ENCODE measurements at places on chromosomes 16 and 17. TPM values are rescaled to one million over a fixed set of nuclear protein-coding genes. Genes with fewer than 3 reads are reported as not detected.

Gene SEPTIN12
- total RNA-seq: not detected

Gene QPRT
- total RNA-seq: 6.8 TPM

Gene ADAM11
- 0.19 TPM for total RNA-seq

Gene LPO
- total RNA-seq: not detected

Gene TXNDC11
- 28.3 TPM for total RNA-seq

Gene TNP2
- not detected for total RNA-seq

Gene TVP23C
- total RNA-seq: 6.2 TPM

Gene CPHXL2
- total RNA-seq: not detected

Gene SLC35G6
- not detected for total RNA-seq

Gene MYH8
- total RNA-seq: not detected

Gene PYY
- not detected for total RNA-seq

Gene CD300LG
- total RNA-seq: not detected

Gene RPS15A
- 2,150 TPM for total RNA-seq

Gene KRTAP4-11
- total RNA-seq: not detected

Gene TMEM235
- not detected for total RNA-seq

Gene PPP1R1B
- total RNA-seq: 0.18 TPM

Gene CWC25
- total RNA-seq: 23.3 TPM

Gene NPB
- total RNA-seq: not detected

Gene PMFBP1
- total RNA-seq: 0.88 TPM

Gene CDH5
- not detected for total RNA-seq

Gene KRT40
- not detected for total RNA-seq

Gene SLC16A11
- total RNA-seq: 1.5 TPM

Gene NPIPB13
- 10.5 TPM for total RNA-seq

Gene C16orf86
- 3.0 TPM for total RNA-seq

Gene KRT28
- not detected for total RNA-seq

Gene PSMD7
- 122 TPM for total RNA-seq

Gene ZNF48
- total RNA-seq: 11.0 TPM

Gene GLTPD2
- total RNA-seq: not detected
